ENCODE measurements at places on chromosomes 2 and 18.

DNA sequence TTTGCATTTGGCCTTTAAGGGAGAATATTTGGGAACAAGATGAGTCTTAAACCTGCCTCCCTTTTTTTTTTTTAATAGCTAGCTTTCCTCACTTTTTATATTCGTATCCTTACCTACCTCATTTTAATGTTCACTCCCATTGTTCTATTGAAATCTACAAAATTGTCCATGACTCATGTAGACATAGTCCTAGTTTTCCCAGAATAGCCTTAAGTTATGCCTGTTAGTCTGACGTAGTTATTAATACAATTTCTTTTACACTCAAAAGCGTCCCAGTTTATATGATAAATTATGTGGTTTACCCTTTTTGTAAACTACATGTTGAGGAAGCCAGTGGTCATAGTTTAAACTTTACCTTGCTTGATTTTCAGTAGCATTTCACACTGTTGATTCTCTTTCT, 73.4 kb downstream of the UBR3 start:
- DNase-seq: no peak

- DNase-seq: no peak
Observed at GRCh38 chr18:7585276-7585670, 18.2 kb downstream of the PTPRM start.

DNA sequence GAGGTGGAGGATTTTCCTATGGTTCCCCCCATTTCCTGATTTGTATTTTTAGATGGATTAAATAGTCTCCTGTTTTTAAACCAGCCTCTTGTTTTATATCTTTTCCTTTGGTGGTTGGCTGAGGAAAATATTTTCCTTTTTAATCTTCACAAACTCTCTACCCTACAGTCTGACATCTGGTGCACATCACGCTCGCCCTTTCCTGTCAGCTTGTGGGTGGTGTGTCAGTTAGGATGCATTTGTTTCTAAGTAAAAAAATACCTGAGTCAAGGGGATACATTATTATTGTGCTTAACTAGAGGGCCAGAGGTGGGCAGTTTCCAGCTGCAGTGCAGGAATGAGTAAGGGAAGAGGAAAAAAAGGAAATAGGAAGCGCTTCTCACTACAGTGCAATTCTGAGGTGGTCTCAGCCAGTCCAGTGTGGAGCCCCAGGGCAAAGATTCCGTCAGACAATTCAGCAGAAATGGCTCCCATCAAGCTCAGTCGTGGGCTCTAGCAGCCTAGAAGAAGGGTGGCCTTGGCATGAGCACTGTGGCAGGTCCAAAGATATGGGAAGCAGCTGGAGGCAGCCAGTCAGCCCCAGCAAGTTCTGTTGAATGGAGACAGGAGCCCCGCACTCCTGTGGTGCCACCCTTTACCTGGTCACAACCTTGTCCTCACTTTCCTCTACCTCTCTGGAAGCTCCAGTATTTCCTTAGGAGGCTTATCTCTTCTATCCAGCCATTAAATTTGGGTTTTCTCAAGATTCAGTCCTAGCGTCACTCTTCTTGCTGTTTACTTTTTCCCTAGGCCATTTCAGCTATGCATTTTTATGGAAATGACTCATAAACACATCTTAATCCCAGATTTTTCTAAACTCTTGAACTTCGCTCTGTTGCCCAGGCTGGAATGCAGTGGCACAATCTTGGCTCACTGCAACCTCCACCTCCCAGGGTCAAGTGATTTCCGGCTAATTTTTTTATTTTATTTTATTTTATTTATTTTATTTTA, 18.5 kb downstream of the SFTPB start:
- no peak for DNase-seq

DNA sequence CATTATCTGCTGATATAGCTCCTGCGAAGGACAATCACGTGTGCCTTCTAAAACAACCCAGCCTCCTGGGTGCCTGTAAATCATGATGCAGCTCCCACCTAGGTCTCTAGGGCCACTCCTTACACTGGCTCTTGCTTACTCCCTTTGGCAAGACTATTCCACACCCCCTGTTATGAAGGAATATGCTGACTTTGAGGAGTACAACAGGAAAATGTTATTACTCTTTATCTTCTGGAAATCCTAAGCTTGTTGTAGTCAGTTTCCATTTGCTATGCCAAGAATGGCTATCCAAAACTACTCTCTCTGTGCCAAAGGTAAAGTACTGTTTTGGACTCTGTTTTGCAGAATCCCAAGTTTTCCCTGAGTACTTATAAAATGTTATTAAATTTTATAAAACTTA, 7.7 kb downstream of the SGO2 start:
- DNase-seq: no peak

DNA sequence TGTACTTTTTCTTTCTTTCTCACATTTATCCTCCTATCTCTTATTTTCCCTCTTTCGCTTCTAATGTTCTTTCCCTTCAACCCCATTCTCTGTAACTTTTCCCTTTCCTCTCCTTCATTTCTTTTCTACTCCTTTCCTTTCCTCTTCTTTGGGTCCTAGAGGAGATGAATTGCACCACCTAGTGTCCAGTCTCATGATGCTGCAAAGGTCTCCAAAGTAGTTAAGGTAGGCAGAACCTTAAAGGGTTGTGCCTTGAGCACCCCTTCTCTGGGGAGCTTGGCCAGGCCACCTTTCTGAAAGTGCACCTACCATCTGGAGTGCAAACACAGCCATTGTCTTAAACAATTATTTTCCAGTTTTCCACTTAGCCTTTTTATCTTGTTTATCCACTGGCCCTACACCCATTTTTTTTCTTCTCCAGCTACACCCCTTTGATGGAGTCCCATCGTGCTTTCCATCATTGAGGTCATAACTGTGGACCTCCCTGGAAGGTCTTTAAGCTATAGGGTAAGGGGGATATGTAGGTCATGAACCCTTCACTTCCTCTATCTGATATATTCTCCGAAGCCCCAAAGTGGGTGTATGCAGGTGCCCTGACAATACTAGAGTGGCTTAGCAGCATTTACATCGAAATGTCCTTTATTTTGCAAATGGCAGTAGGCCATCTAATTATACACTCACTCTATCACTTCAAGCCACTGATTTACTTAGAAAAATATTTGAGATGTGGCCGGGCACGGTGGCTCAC, 155.9 kb downstream of the ESCO1 start:
- no peak for DNase-seq

DNA sequence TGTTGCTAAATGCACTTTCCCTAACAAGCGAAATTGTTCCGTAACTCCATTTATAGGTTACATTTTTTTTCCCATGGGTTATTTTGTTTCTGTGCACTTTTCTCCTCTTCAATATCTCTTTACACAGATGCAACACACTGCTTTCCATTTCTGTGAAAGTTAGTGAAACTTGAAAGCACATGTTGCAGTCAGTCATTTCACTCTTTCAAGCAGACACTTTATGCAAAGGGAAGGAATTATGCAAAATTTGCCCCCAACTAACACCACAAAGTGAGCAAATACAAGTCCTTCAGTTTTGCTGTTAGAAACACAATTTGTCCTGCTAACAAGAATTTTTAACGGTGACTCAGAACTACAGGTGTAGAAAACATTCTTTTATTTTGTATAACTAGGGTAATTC, 124.8 kb downstream of the PTH2R start:
- DNase-seq: no peak

- DNase-seq: no peak
Observed at GRCh38 chr18:62282188-62282629, 42.9 kb upstream of the TNFRSF11A start.

GRCh38 chr2:100778637-100779450, 41.1 kb upstream of the NPAS2 start:
- no peak for DNase-seq

GRCh38 chr2:17901246-17901645, 22.8 kb downstream of the KCNS3 start:
- no peak for DNase-seq

- no peak for DNase-seq
Observed at GRCh38 chr18:66511792-66512191, 92.1 kb downstream of the CDH19 start.

- DNase-seq: peak; percentile 69
Observed at GRCh38 chr2:161237392-161238264, 70.6 kb upstream of the PSMD14 start.

GRCh38 chr2:88832311-88832991, 141.0 kb downstream of the RPIA start:
- no peak for DNase-seq

DNA sequence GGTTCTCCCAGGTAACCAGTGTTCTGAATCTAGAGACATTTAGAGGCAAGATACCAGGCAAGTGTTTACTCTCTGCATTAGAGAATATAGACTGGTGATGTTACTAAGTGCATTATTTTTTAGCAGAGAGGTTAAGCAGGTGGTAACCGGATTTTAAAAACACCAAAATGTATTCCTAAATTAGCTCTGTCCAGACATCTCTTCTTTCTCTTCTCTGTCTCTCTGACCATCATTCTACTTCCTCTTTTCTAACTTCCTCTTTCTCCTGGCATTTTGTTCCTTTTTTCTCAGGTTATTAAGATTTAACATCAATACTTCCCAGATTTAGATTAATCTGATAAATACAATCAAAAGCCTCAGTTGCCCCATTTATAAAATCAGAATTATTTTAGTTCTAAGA, 31.7 kb upstream of the DYNC1I2 start:
- no peak for DNase-seq

GRCh38 chr2:201363857-201364560, 6.9 kb upstream of the FLACC1 start:
- no peak for DNase-seq

GRCh38 chr2:29544917-29545316, 376.5 kb downstream of the ALK start:
- DNase-seq: no peak

GRCh38 chr2:60516383-60516811, 37.1 kb downstream of the BCL11A start:
- DNase-seq: no peak

- no peak for DNase-seq
Observed at GRCh38 chr18:31931163-31931885, 11.6 kb downstream of the TRAPPC8 start.

DNA sequence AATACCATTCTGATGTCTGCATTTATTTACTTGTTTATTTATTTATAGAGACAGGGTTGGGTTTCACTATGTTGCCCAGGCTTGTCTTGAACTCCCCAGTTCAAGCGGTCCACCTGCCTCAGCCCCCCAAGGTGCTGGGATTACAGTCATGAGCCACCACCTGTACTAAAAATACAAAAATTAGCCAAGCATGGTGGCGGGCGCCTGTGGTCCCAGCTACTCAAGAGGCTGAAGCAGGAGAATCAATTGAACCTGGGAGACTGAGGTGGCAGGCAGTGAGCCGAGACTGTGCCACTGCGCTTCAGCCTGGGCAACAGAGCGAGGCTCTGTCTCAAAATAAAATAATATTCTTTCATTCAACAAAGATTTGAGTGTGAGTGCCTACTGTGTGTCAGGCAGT, 2.0 kb upstream of the ATP8B1 start:
- no peak for DNase-seq

- DNase-seq: no peak
Observed at GRCh38 chr2:239578381-239578780, 177.6 kb upstream of the HDAC4 start.

- DNase-seq: no peak
Observed at GRCh38 chr2:111157071-111157661, 36.5 kb downstream of the BCL2L11 start.

GRCh38 chr2:192070099-192070498, 124.6 kb downstream of the TMEFF2 start:
- DNase-seq: no peak

DNA sequence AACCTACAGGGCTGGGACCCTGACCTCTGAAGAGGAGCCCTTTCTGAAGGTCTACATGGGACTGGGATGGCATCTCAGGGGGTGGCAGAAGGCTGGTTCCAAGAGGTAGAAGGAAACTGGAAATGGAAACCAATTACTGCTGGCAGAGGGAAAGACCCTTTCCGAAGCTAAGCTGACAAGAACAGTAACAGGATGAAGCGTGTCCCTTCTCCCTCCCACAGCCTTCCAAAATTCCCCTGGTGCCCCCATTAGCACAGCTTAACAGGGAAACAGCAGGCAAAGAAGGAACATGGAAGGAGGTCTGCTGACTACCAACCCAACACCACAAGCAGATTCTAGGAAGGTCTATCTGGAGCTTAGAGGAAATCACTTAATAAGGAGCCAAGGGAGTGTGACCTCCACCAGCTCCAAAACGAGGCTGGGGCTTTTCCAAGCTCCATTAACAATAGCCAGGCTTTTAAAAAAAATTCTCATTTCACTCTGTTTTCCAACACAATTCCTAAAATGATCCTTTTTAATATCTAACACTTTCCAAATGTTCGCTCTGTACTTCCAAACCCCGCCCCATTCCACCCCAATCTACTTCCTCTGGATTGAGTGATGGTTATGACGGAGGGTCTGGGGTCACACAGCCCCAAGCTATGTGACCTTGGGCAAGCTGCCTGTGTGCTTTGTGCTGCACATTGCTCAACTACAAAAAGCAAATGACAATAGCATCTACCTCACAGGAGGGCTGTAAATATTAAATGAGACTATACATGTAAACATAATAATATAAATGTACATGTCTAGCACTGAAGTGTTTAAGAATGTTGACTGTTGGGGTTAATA, 55.2 kb downstream of the STK39 start:
- no peak for DNase-seq

GRCh38 chr2:181885096-181885495, 6.4 kb upstream of the ITPRID2 start:
- DNase-seq: no peak

- no peak for DNase-seq
Observed at GRCh38 chr2:157803476-157803875, 72.7 kb downstream of the ACVR1 start.

GRCh38 chr2:159933040-159933726, 129.2 kb downstream of the PLA2R1 start:
- no peak for DNase-seq

DNA sequence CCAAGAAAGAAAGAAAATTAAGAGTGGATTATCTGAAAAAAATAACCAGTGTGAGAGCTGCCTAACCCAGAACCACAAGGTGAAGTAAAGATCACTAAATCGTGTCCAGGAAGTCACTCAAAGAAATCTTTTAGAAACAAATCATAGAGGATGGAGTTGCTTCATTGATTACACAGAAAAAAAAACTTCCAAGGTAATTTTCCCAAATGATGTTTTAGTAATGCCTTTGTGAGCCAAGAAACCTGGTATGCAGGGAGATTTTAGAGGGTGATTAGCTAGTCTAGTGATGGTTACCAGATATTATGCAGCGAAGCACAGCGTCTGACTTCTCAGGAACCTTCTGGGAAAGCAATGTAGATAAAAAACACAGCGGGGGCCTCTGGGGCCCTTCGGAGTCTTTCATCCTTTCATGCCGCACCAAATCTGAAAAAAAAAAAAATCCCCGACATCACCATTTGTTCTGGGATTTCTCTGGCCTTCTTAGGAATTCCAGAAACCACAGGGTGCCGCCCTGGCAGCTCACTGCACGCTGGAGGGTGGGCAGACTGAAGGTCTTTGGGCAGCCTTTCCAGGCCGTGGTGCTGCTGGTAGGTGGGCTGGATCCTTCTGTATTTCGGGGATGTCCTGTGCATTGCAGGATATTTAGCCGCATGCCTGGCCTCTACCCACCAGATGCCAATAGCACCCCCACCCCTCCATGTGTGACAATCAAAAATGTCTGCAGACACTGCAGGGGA, 17.3 kb downstream of the ALPK2 start:
- DNase-seq: peak; percentile 63

DNA sequence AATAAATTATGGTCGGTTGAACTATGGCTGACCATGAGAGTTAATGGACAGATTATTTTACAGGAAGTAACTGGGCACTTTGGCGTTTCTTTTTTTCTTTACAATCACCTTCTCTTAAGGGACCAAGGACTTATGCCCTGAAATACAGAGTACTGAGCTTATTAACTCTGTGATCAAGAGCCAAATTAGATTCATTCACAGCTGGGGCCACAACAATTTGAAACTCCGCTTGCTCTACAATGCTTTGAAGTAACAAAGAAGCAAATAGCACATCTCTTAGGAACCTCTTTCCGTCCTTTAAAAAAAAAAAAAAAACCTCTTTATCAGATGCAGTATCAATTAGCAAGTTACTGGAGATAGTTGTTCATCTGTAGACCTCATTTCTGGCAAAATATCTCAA, 112.0 kb downstream of the LYPD6 start:
- no peak for DNase-seq
